ENCODE measurements at places on chromosomes 6 and 20.

- DNase-seq, result no peak
These were observed 103.0 kb upstream of the MOCS1 start for GRCh38 chr6:40037271-40037670.

DNA sequence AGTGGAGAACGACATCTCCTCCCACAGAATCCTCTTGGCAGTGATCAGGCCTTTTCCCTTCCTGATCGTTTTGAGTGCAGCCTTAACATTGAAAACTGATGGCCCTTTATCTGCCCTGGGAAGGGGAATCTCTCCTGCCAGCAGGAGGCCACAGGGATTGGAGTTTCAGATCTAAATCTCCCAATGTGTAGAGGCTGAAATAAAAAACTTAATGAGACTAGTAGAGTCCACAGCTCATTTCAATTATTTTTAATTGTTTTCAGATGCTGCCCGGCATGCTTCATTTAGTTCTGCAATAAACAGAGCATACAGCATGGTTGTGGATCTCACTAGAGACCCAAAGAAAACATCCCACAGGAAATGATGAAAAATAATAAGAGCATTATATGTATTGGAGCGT is 662.2 kb upstream of the HS3ST5 start:
- no peak for DNase-seq

DNA sequence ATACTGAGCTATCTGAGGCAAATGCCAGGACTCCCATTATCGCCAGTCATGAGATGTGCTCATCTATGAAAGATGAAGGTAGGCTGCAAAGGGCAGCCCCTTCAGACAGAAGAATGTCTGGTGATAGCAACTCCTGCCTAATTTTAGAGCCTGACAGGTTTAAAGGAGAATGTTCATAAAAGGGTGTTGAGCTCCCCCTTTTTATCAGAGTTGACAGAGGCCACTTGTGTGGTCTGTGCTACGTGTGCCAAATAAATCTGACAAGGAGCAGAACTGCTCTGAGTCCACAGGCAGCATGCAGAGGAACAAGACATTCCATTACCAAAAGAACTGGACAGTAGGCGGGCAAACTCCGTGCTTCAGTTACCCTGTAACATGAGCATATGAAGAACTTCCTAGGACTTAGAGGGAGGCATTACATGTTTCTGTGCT is 101.8 kb downstream of the PREP start:
- DNase-seq, result no peak

- no peak for DNase-seq
These were observed 4.0 kb downstream of the MKKS start for GRCh38 chr20:10430000-10430466.

- no peak for DNase-seq
These were observed 30.9 kb downstream of the CHRNA4 start for GRCh38 chr20:63330084-63330760.

GRCh38 chr6:89951574-89952104 is 57.4 kb downstream of the GJA10 start:
- DNase-seq, result no peak

DNA sequence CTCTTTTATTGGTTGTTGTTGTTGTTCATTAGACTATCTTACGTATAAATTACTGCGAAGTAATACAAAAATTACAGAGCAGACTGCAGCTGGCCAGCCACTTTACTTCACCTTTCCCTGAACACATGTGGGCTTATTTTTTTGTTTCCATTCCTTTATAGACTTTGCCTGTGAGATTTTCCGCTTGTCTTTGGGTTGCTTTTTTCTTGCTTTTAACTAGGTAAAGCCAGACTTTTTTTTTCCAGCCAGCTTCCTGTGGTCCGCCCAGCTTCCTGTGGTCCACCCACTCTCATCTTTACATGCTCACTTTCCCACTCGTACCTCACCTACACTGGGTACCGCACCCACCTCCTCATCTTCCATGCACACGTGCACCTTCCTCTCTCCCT is 79.0 kb downstream of the IPCEF1 start:
- no peak for DNase-seq

- DNase-seq, result no peak
These were observed 20.0 kb downstream of the ID4 start for GRCh38 chr6:19857139-19857538.

GRCh38 chr6:48630511-48630910 is 519.5 kb upstream of the PTCHD4 start:
- DNase-seq, result no peak

- no peak for DNase-seq
These were observed 9.7 kb downstream of the SNAP25 start for GRCh38 chr20:10228330-10228729.

DNA sequence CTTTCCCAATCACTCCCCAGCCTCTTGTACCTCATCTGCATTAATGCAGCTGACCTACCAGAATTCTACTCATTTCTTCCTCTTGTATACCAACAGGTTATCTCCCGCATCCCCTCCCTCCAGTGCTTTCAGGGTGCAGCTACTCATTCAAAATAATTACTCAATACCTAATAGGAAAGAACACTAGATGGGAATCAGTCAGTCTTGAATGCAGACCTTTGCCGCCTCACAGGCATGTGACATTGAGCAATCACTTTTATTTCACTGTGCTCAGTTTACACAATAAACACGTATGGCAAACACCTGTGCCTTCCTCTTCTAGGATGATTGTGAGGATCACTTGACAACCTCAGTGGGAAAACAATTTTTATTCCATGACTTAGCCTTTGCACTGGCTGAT is 13.3 kb downstream of the ZSCAN31 start:
- DNase-seq, result no peak

DNA sequence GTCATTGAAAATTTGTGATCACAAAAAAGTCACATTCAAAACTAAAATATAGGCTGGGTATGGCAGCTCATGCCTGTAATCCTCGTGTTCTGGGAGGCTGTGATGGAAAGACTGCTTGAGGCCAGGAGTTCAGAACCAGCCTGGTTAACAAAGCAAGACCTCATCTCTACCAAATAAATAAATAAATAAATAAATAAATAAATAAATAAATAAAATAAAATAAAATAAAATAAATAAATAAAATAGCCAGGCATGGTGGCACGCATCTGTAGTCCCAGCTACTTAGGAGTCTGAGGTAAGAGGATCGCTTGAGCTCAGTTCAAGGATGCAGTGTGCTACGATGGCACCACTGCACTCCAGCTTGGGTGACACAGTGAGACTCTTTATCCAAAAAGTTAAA is 343.1 kb upstream of the RUNX2 start:
- no peak for DNase-seq

GRCh38 chr6:84135291-84135690 is 92.2 kb downstream of the CEP162 start:
- DNase-seq, result no peak

- no peak for DNase-seq
These were observed 55.3 kb downstream of the BACH2 start for GRCh38 chr6:90241229-90241880.

DNA sequence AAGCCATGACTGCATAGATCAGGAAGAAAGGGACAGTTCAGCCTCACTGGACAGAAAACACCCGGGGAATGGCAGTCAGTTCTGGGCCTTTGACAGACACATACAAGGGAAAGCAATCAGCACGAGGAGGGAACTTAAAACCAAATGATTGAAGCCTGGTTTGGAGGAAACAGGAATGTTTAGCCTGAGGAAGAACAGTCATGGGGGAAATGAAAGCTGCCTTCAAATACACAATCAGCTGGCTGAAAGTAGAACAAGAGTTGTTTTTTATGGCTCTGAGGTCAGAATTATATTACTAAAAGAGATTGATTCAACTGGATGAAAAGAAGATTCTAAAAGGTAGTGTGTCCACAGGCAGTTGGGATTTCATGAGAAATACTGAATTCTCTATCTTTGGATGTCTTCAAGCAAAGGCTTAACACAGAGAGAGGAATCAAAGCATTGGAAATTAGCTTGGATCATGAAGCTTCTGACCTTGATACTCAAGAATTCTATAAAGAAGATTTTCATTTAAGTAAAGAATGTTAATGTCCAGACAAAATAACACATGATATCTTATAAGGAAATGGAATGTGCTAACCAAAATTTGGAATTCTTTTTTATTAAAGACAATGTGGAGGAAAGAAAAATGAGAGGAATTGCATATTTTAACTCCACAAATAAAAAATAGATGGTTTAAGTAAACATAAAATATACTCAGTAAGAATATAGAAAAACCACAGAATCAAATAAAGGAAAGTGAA is 216.6 kb downstream of the IBTK start:
- DNase-seq, result no peak

DNA sequence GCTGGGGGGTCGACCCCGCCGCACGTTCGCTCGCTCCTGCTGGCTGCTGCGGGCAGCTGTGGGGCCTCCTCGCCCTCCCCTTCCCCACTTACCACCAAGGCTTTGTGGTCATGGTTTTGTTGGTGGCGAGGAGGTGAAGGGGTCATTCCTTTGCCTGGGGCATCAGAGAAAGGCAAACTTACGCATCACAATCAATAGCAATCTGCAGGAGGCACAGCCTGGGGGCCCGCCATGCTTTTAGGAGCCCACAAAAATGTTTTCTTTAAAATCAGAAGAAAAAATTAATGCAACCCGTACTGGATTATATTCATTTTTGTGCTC is 137.0 kb downstream of the IMPG1 start:
- no peak for DNase-seq

GRCh38 chr6:99002831-99003230 is 55.1 kb upstream of the FBXL4 start:
- DNase-seq, result no peak

DNA sequence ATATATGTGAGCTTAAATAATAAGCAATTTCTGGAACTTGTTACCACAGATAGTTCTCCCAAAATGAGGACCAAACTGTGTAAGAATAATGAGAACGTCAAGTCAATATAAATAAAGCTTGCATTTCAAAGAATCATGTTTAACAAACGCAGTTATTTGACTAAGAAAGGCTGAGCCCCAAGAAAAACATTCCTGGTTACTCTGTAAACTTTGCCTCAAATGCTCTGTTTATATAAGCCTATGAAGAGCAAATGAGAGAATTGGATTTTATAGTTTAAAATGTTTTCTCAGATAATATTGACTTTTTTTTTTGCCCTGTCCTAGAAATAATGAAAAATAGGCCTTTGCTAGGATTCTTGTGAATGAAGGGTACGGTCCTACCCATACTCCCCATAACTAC is 81.3 kb downstream of the C6orf52 start:
- no peak for DNase-seq

GRCh38 chr20:11432407-11432806 is 485.3 kb upstream of the BTBD3 start:
- no peak for DNase-seq

DNA sequence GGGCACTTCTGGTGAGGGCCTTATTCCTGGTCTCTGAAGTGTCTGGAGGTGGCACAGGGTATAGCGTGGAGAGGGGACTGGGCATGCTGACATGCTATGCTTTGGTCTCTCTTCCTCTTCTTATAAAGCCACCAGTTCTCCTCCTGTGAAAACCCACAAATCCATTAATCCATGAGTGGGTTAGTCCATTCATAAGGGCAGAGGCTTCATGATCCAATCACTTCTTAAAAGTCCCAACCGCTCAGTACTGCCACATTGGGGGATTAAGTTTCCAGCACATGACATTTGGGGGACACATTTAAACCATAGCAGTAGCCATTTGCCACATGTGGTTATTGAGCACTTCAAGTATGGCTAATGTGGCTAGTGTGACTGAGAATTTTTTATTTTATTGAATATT is 3.8 kb upstream of the TRIB3 start:
- no peak for DNase-seq

- DNase-seq, result no peak
These were observed 50.8 kb upstream of the TSHZ2 start for GRCh38 chr20:52921340-52921739.

- no peak for DNase-seq
These were observed 14.9 kb upstream of the BLOC1S5 start for GRCh38 chr6:8079126-8079525.

DNA sequence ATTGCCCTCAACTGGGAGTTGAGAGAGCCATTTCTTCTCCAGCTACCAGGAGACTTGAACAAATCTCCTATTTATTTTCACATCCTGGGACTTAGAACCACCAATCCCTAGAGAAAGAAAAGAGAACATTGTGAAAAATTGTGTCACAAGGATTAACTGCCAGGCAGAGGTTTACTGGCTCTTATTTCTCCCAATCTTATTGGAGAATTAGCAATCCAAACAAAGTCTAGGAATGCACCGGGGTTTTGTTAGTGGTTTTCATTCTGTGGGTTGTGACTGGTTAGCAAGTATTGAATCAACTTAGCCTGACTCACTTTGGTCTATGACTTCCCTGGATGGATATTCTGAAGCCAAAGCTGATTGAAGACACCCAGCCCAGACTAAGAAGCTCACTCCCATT is 21.2 kb upstream of the ENPP5 start:
- no peak for DNase-seq

- no peak for DNase-seq
These were observed 143.6 kb upstream of the TMEM170B start for GRCh38 chr6:11393713-11394627.

DNA sequence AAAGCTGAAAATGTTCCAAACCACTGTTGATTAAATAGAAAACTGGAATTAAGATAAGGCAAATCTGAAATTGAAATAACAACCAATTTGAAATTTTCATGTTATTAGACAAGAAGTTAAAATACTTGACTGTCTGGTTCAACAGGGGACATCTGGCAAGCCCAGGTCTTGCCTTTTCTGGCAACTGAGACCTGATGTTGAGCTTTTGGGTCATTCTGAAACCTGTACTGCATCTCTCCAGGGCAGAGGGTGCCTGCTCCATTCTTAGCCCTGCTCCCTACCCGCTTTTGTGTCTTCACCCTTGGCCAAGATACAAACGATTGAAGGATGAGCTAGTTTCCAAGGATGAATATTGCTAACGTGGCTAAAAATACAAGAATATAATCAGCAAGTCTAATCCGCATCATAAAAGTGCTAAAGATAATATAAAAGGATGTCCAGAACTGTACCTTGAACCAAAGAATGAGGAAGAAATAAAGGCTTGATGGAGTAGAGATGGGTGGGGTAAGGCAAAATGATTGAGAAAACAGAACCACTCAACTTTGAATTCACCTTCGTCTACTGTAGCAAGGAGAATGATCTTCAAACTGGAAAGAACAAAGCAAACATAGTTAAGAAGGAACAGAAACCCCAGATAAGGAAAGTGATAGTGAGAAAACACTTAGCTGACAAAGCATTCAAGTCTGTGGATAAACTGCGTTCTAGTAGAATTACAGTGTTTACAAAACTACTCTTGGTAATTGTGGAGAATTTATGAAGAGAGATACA is 109.8 kb upstream of the MAN1A1 start:
- DNase-seq, result no peak

DNA sequence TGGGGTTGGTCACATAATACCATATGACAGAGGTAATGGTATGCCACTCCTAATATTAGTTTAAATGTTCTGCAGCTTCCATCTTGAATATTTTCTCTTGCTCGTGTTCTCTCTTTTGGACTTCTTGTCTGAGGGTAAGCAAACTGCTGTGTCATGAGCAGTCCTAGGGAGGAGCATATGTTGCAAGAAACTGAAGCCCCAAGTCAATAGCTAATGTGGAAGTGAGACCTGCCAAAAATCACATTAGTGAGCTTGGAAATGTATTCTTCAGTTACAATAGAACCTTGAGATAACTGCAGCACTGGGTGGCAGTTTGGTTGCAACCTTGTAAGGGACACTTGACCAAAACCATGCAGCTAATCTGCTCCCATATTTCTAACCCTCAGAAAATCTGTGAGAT is 178.2 kb upstream of the IMPG1 start:
- no peak for DNase-seq

Data from stimulated activated naive CD8-positive, alpha-beta T cell treated with anti-CD3 and anti-CD28 coated beads, Interleukin-15, amount 100 ng/mL, for 72 hours (primary cell).